ENCODE measurements at places on chromosomes 1 and 21.

- no peak for DNase-seq
These were observed 552.1 kb downstream of the LMO4 start for GRCh38 chr1:87880764-87881163.

GRCh38 chr1:61076728-61077675 lies 5.4 kb upstream of the NFIA start:
- peak; percentile 62 for DNase-seq

GRCh38 chr1:33176362-33176850 lies 5.4 kb downstream of the TRIM62 start:
- no peak for DNase-seq

DNA sequence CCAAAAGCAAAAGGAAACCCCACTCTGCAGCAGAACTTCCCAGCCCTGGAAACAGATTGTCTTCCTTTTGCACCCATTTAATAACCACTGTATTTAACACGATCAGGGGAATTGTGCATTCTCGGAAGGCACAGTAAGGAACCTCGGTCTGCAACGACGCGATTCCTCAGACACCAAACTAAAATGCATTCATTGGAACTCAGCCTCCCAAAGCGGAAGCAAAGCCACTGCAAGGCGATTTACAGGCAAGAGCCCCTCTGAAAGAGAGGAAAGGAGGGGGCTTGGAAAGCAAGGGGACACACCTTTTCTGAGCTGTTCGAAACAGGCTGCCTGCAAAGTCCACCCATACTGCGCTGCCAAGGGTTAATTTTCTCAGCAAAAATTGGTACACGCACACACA lies 297.7 kb downstream of the OMA1 start:
- no peak for DNase-seq

DNA sequence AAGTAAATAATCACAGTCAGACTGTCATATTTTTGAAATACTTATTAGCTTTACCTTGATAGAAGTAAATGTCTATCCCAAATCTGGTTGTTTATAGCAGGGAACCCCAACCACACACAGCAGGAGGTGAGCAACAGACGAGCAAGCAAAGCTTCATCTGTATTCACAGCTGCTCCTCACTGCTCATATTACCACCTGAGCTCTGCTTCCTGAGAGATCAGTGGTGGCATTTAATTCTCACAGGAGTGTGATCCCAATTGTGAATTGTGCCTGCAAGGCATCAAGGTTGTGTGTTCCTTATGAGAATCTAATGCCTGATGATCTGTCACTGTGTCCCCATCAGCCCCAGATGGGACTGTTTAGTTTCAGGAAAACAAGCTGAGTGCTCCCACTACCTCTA lies 104.3 kb downstream of the GPATCH2 start:
- no peak for DNase-seq

GRCh38 chr1:209704584-209704983 lies at the start of gene HSD11B1:
HSD11B1 (plus strand) TSS chr1:209704846; CDS start chr1:209704943, 97 bp downstream.
- DNase-seq, result no peak

DNA sequence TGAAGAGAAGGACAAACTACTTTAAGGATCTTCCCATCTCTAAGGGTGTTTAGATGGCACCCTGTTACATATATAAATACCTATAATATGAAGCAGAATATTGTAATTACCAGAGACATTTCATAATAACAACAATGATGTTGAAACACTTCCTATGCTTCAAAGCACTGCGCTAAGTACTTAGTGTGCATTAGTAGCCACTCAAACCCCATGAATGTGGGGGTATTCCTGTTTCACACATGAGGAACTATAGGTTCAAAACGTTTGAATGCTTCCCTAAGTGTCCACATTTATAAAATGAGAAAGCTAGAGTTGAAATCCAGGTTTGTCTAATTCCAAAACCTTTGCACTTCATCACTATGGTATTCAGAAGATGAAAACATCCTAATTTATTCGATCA lies 18.5 kb upstream of the OR10J5 start:
- no peak for DNase-seq

DNA sequence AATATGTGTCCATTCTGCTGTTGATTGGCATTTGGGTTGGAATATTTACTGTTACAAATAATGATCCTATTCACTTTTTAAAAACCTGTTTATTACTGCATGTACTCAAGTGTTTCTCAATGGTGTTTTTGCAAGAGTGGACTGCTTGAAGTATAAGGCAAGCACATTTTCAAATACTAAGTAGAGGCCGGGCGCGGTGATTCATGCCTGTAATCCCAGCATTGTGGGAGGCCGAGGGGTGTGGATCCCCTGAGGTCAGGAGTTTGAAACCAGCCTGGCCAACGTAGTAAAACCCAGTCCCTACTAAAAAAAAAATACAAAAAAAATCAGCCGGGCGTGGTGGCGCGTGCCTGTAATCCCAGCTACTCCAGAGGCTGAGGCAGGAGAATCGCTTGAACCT lies 276.9 kb upstream of the ADGRL4 start:
- DNase-seq, result no peak

GRCh38 chr1:59453297-59453968 lies 156.5 kb downstream of the FGGY start:
- DNase-seq, result no peak

GRCh38 chr1:56806804-56807203 lies 12.4 kb downstream of the FYB2 start:
- DNase-seq, result no peak

DNA sequence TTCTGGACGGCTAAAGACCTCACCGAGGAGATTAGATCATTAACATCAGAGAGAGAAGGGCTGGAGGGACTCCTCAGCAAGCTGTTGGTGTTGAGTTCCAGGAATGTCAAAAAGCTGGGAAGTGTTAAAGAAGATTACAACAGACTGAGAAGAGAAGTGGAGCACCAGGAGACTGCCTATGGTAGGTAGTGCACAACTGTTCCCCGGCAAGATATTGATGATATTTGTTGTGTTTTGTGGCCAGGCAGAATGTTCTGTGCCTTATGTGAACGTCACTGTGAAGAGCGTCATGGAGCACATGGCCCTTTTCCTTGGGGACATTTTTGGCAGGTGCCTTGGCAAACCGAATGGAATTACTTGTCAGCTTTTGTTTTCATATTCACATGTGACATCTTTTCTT lies 191.7 kb downstream of the DISC1 start:
- no peak for DNase-seq

DNA sequence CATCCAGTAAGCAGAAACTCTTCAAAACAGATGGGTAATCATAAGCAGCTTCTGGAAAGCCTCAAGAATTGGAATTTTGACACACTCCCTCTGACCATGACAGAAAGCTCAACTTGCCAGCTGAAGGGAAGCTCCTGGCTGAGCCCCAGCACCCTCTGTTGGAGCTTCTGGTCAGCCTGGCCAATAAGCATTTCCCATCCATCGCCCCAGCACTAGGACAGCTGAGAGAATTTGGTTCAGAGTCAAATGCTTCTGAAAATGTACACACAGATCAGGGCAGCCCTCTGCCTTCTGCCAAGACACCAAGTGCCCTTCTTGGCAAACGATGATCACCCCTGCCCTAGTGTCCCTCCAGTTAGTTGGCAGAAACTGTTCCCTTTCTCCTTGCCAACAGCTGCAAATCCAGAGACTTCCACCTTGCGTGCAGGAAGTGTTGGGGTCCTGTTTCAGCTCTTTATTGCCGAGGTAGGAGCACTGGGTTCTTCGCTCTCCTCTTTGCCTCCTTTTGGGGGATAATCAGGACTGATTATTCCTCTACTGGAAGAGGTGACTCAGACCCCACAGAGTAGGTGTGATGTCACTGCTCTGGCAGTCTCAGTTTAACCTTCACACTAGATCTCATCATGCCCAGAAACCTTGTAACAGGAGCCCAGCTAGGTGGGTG lies 11.9 kb downstream of the PIGV start:
- DNase-seq, result no peak

- DNase-seq, result peak; percentile 47
These were observed at the start of gene HLCS for GRCh38 chr21:36966066-36966820. HLCS (minus strand) TSS chr21:36966669; CDS start chr21:36966638, 31 bp downstream.

GRCh38 chr1:180691322-180691913 lies 59.6 kb downstream of the XPR1 start:
- DNase-seq, result no peak

GRCh38 chr1:183480971-183481441 lies 8.7 kb downstream of the SMG7 start:
- DNase-seq, result no peak
